Body of pancreas (tissue), 4 donors: ENCODE measurements at places on chromosomes 12 and 14.

DNA sequence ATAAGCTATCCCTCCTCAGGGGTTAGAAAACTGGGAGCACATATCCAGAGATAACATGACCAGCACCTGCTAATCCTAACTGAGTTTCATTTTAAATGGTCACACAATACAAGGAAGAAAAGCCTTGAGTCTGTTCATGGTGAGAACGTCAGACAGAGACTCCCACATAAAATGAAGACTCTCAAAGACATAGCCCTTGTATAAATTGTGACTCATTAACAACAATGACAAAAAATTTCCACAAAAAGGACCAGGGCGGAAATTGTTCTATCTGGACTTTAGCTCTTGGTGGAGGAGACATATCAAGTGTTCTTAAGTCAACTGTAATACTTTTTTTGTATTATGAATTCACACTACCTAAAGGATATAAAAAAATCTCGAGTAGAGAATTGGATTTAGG is 313.7 kb upstream of the DCN start:
- DNase-seq, result no peak

GRCh38 chr12:68876461-68876860 is 56.5 kb downstream of the CPM start:
- no peak for DNase-seq

DNA sequence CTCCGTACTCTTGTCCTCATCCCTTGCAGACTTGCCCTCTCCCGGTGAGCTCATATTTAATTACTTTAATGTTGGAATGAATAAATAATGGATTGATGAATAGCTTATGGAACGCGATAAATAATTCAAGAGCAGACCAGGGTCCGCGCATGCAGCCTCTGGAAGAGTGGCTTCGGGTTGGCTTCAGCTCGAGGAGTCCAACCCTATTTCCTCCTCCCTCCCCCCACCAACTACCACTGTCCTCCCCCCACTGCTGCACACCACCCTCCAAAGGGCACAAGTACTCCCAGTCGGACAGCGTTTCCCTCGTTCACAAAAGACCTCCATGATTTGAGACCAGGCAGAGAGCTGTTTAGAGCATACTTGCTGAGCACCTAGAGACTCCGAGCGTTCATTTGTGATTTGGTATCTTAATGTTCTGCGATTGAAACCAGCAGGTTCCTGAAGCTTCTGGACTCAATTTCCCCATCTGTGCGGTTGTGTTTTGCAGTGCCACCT is 647 bp upstream of the SIX1 start:
- DNase-seq, result no peak

- DNase-seq, result no peak
Observed at GRCh38 chr14:65745396-65746190, 333.1 kb downstream of the FUT8 start.

GRCh38 chr14:56803816-56804535 is 6.3 kb downstream of the OTX2 start:
- no peak for DNase-seq

DNA sequence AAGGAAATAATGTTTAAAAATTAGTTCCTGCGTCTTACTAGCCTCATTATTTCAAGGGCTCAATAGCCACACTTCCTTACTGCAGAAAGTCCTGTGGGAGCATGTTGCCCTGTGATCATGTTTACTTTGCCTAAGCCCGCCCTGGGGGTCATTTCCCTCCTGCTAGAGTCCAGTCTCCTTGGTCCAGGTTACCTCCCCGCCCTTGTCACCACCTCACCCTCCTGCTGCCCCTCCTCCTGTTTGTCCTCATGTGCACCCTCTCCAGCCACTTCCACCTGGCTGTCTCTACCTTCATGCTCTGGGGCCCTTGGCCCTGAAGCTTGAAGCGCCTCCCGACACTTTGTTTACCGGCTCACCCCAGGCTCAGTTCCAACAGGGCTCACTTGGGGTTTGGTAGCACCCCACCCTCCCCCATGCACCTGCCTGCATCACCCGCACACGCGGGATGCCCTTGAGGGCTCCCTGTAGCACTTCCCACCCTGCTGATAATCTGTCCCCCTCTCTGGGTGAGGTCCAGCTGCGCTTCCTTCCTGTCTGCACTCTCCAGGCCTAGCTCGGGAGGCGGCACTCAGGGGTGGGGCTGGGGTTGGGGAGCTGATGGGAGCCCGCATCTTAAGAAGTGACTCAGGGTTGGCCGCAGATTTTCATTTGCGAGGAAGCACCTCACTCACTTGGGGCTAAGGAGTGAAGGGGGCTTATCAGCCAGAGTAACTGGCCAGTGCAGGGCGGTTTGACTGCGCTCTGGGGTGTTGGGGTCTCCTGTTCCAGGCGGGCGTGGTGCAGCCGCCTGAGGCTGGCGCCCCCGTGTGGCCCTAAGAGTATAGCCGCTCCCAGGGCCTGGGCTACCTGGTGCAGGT is 40.1 kb downstream of the SMIM41 start:
- peak; percentile 68 for DNase-seq

GRCh38 chr12:92539976-92540781 is 162.6 kb upstream of the PLEKHG7 start:
- peak; percentile 76 for DNase-seq

DNA sequence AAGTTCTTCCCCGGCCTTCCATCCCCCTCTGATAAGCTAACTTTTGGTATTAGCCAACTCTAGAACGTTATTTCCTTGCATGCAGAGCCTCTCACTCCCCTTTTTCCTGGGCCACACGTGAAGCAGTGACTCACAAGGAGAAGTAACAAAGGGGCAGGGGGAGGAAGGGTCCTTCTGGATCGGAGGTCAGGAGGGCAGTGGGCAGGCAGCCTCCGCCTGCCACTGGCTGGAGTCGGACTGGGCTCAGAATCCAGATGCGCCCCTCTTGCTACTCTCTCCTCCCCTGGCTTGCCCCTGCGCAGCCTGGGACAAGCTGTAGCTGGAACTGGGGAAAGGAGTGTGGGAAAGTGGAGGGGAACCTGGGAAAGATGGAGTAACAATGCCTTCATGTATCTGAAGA is 55.0 kb downstream of the TPCN1 start:
- DNase-seq, result no peak

DNA sequence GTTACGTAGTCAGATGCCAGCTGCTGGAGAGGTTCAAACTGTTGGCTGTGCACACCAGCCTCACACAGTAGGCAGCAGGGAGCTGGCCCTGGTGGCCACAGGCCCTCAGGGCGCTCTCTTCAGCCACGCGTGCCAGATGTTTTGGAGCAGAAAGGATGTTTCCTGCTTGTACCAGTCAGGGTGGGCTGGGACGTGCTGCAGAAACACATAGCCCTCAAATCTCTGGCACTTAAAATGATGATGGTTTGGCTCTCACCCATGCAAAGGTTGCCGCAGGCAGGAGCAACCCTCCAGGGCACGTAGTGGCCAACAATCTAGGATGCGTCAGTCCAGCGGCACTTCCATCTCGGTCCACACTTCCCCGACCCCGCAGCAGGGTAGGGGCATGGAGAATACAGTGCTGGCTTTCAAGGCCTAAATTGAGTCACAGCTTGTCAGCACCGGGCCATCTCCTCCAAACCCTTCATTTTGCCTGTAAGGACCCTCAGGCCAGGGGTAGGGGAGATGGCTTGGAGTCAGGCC is 1.7 kb upstream of the FAM181A start:
- DNase-seq, result no peak

GRCh38 chr14:97329701-97330100 is 532.5 kb downstream of the VRK1 start:
- no peak for DNase-seq

GRCh38 chr12:77231501-77231918 is 166.1 kb upstream of the E2F7 start:
- peak; percentile 80 for DNase-seq

DNA sequence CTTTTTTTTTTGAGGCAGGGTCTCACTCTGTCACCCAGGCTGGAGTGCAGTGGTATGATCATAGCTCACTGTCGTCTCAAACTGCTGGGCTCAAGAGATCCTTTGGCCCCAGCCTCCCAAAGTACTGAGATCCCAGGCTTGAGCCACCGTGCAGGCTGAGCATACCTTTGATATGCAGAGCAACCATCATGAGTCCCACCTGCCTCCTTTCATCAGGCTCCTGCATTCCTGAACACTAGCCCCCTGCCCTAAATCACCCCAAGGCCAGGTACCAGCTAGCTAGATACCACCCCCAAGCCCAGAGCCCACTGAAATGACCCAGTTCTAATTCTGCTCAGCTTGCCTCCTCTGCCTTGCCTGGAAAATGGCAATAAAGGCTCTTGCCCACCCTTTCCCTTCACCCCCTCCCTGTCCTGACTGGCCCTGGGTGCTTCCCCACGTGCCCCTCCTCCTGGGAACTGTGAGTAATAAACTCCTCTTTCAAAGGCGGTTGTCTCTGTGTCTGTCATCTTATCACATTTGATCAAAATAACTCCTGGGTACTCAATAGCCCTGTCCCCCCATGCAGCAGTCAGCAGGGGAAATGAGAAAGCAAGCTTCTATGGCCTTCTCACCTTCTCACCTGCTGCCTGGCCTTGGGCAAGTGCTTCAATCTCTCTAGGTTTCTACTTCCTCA is 6.4 kb upstream of the BRF1 start:
- DNase-seq, result no peak

DNA sequence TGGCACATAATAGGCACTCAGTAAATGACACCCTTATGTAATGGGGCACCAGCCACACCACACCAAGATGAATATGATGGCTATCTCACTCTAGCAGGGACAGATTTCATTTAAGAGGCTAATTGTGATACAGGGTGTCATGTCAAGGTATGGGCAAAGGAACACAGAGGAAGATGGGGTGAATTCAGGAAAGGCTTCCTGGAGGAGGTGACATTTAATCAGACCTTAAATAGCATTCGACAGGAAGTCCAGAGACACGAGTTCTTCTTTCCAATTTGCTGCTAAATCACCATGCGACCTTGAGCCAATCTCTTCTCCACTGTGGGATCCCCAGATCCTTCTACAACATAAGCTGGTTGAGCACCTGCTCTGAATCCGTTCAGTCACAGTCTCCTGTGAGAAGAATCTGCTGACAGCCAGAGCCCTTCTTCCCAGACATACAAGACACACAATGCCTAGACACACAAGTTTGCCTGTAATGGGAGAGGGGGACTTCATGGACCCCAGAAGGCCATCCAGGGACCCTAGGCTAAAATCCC is 1.5 kb upstream of the DTX1 start:
- no peak for DNase-seq

DNA sequence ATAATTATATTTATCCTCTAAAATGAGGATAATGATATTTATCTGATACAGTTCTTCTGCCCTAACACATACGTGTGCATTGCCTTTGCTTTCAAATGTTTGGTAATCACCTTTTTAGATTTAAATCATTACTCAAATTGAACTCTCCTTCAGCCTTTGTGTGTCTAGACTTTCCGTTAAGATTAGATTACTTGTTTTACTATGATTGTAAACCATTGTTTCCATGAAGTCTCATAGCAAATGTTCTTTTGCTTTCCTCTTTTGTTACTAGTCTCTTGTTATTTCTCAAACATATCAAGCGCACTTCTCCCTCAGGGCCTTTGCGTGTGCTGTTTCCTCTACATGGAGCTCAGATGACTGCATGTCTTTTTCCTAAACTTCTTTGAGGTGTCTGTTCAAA is 63.7 kb downstream of the ETV6 start:
- DNase-seq, result no peak

DNA sequence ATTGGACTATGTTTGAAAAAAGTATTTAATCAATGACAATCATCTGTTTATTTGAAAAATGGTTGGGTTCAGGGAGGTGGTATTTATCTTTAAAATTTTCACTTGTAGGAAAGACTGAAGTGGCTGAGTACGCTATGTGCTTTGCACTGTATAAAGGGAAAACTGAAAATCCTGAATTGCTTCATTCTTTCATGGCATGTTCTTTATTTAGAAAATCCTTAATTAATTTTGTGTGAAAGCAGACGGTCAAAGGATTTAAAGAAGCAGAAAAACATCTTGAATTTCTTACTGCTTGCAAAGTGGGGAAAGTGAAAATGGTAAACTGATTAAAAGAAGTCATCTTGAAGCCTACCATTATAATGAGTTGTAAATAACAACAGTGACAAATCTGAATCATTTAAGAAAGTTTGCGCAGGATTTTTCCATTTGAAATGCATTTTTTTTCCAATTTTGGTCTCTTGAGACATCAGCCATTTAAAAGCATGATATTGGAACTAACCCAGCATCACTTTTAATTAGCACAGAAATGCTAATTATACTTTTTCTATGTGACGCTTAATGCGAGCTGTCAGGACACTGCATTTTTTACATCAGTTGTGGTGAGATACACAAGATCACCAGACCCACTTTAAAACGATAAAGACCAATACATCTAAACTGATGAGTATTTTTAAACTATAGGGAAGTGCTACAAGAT is 169.0 kb downstream of the NEDD1 start:
- DNase-seq, result no peak

DNA sequence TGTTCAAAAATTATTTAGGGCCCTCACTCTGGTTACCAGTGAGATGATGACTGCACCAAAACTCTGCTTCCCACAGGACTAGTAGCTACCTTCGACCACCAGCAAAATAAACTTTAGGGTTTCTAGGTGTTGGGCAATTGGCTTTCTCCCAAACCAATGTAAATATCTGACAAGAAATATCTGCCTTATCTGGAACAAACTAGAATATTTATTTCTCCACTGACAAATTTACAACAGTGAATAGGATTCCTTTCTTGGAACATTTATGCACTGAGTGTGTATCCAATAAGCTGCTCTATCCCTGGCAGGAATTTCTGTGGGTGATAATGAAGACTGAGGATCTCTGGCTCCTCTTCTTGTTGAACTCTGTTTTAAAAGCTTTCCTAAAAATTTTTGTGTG is 148.6 kb downstream of the SLC6A15 start:
- DNase-seq, result no peak

GRCh38 chr12:56087220-56087619 is 7.3 kb downstream of the ERBB3 start:
- DNase-seq, result peak; percentile 98

DNA sequence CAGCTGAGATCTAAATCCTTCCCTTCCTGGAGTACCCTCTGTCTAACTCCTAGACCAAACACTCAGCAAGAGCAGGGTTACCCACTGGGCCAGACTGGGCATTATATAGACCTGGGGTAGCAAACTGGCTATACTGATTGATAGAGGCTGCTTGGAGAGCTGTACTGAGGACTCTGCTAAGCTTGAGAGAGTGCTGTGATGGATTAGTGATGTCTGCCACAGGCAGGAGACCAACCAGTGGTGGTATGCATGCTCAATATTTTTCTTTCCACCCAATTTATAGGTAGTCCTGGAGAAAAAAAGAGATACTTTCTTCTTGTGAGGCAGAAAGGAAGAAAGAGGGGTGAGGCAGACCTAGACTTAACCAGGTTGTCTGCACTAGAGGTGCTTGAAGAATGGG is 33.3 kb downstream of the DTX1 start:
- no peak for DNase-seq
